AG04449 (cell line): ENCODE measurements at places on chromosomes 13 and 19.

- DNase-seq = no peak
Measured at GRCh38 chr13:109361562-109362289, 424.7 kb downstream of the IRS2 start.

DNA sequence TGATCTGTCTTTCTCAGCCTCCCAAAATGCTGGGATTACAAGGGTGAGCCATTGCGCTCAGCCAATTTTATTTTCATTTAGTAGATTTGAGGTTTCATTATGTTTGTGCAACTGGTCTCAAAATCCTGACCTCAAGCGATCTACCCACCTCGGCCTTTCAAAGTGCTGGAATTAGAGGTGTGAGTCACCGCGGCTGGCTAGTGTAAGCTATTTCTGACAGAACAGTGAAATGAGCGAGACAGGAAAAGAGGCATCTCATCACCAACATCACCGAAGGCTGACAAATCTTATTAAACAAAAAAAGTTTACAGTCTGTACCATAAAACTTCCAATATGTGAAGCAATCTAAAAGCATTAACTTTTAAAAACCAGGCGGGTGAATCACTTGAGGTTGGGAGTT is 12.2 kb upstream of the ZNF888 start:
- DNase-seq = no peak

GRCh38 chr19:33948651-33949335 is 152.1 kb downstream of the KCTD15 start:
- no peak for DNase-seq

- DNase-seq = no peak
Measured at GRCh38 chr13:98879957-98880356, 97.9 kb downstream of the DOCK9 start.

DNA sequence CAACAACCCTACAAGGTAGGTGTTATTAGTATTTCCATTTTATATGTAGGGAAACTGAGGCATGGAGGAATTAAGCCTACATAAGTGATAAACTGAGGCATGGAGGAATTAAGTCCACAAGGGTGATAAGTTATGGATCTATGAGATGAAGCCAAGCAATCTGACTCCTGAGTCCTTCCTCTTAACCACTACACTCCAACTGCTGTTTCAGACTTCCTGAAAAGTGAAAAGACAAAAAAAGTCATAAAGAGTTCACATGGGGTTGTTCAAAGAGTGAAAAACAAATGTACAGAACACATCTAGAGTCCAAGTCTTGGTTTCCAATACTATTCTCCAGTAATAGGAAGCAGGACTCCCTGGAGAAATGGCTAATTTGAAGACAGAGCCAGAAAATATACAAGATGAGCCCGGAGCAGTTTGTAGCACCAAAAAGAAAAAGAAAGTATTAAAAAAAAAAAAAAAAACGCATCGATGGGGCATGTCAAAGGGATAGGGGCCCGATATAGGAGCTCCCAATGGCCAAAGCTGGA is 12.1 kb downstream of the CRYL1 start:
- DNase-seq = no peak

DNA sequence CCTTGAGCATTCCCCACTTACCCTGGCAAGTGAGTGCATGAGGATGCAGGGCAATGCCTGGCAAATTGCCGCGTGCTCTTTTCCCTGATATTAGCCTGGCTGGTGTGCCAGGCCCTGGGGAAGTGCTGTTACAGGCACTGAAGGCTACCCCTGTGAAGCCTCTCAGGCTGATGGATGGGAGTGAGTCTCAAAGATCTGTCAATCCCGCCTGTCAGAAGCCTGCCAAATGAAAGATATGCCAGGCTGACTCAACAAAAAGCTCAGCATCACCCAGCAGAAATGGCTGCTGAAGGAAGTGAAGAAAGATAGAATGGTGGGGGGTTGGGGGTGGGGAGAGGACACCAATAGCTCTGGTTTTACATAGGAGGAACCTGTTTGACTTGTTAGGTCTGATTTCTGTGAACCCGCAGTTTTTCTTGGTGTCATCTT is 112.1 kb downstream of the LACC1 start:
- DNase-seq = no peak

GRCh38 chr13:24854311-24854710 is 90.3 kb downstream of the RNF17 start:
- no peak for DNase-seq

- DNase-seq = no peak
Measured at GRCh38 chr19:42172261-42172660, 40.0 kb upstream of the POU2F2 start.

DNA sequence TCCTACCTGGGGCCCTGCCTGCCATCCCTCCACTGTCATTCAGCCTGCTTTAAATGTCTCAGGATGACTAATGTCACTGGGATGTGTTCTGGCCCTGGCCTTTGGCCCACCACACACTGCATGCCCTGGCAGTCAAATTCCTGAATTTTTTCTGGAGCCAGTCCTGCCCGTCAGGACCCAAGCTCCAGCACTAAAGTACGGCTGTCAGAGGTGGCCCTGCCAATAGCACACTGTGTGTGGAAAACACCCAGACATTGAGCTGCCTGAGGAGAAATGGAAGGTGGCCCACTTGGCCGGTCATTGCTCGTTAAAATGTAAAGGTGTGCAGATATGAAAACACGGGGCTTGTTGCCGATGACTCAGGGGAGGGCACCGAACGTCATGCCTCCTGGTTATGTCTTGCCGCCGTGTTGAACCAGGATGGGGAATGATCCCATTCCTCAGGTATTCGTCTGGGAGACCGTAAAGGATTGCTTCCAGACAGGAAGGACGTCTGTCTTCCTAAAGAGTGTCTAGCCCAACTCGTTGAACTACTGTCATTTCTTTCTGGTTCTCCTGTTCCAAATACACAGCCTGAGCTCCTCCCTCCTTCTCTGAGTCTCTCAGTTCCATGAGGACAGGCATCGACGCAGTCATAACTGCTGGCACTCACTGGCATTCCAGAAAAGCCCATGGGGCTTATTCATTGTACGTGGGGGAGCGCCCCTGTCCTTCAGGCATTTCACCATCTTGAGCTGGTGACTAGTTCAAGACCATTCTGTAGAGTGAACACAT is 40.6 kb downstream of the COL4A2 start:
- no peak for DNase-seq
